ENCODE measurements at places on chromosomes 2 and 18.

- no peak for DNase-seq
These were observed 2.4 kb upstream of the EVX2 start for GRCh38 chr2:176085861-176086771.

DNA sequence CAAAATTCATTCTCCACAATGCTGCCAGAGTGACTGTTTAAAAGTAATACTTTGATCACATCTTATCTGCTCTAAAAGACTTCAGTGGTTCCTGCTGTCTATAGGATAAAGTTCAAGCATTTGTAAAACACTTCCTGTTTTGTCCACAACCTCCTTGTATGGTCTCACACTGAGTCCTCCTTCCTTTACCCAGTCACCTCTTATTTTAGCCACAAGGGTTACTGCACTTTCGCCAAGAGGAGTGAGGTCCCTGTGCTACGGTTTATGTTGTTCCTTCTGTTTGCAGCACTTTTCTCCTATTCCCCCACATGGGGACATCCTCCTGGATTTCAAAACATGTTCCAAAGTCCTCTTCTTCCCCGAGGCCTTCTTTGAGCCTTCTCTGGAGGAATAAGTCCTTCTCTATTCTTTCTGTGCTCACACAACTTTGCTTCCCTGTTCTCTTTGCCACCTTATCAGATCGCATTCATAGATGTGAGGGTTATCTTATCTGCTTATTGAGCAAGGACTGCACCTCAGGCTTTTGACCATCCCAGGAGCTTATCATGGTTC, 112.2 kb upstream of the NABP1 start:
- no peak for DNase-seq

- no peak for DNase-seq
These were observed 82.4 kb downstream of the RTN4 start for GRCh38 chr2:54967759-54968365.

- DNase-seq = no peak
These were observed 209.4 kb upstream of the SP5 start for GRCh38 chr2:170505631-170506275.

GRCh38 chr2:234427081-234428061, 69.5 kb downstream of the ARL4C start:
- peak; percentile 56 for DNase-seq

- DNase-seq = no peak
These were observed 148.8 kb upstream of the ZNF236 start for GRCh38 chr18:76673281-76674185.

GRCh38 chr2:183063083-183063482, 15.5 kb upstream of the DUSP19 start:
- DNase-seq = no peak

- no peak for DNase-seq
These were observed 161.5 kb upstream of the FOSL2 start for GRCh38 chr2:28231110-28231631.

DNA sequence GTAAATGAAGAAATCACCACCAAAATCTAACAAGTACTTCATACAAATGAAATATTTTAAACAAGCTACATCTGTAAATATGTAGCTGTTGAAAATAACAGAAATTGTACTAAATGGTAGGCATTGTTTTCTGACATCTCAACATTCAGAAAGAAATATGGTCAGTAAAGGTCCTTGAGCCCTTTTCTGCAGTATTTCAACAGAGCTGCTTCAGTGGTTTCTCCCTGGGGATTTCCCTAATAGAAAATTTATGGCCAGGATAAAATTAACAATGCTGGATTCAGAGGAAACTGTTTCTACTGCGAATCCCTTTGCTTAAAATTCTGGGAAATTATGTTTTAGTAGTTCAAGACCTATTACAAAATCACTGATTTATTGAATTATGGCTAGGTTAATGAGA, 256.6 kb downstream of the PIEZO2 start:
- no peak for DNase-seq

- DNase-seq = no peak
These were observed 170.2 kb upstream of the SMAD2 start for GRCh38 chr18:48100651-48101165.

GRCh38 chr18:46542545-46542944, 114.5 kb downstream of the LOXHD1 start:
- no peak for DNase-seq

DNA sequence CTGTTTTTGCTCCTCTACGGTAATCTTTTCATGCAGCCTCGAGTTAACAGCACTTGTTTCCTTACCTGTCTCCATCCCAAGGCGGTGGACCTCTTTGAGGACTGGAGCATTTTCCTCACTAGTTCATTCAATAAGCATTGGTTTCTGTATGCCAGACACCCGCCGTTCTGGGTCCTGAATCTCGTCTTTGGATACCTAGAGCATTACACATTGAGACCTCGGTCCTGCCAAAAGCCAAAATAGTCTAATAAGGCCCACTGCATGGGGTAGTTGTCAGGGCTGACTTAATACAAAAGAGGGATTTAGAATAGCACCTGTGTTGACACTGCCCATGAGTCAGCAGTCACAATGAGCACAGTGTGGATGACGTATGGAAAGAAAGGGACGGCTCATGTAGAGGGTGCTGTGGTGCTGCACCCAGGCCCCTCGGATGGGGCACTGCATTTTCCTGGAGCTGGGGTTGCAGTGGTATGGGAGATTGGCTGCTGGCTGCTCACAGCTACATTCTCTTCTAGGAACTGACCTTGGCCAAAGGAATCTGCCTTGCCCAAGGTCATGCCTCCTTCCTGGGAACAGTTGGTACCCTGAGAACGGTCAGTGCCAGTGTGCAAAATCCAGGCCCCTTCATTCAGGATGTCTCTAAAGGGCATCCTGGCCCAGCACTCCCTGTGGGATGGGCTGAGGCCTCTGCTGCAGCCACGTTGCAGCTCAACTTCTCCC, 126.9 kb upstream of the NCK2 start:
- no peak for DNase-seq

DNA sequence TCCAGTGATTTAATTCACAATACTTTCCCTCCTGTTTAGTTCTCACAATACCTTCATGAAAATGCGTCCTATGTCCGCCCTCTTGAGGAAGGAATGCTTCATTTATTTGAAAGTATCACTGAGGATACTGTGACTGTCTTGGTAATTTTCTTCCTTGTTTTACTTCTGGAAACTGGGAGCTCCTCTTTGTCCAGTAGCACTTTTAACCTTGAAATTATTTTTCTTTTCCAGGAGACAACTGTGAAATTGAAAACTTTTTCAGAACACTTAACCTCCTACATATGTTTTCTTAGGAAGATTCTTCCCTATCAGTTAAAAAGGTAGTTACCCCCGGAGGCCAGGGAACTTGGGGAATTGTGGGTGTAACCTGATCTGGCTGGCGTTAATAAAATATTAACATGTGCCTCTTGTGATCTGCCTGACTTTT, 58.9 kb upstream of the STON1 start:
- no peak for DNase-seq

- no peak for DNase-seq
These were observed 73.6 kb upstream of the RGPD5 start for GRCh38 chr2:109720380-109721106.

DNA sequence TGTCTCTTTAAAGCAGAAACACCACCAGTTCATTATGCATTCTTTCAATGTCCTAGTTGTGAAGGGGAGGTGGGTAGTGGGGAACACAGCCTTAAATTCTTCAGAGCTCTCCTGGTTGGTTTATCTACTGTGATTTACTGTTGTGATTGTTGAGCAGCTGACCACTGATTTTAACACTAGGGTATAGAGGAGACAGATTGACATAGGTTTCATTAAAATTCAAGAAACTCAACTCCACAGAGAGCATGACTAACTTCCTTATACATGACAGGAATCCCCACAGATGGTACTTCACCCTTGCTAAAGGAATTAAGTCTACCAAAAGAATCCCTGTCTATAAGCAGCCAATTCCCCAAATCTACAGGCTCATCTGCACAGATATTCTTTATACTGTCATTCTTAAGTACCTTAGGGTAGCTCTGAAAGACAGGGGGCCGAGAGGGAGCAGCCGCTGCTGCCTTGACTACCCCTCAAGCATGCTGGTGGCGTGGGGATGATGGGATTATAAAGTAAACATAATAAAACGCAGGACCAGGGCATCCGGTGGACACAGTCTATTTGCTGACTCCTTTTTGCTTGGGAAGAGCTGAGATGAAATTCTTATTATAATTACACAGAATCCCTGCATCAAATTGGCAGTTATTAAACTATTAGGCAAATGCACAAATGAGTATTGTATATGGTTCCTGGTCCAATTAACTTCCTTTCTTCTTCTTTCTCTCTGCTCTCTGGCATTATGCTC, 1377.6 kb upstream of the PIK3C3 start:
- no peak for DNase-seq

- no peak for DNase-seq
These were observed 14.9 kb upstream of the SOS1 start for GRCh38 chr2:39135690-39136259.

DNA sequence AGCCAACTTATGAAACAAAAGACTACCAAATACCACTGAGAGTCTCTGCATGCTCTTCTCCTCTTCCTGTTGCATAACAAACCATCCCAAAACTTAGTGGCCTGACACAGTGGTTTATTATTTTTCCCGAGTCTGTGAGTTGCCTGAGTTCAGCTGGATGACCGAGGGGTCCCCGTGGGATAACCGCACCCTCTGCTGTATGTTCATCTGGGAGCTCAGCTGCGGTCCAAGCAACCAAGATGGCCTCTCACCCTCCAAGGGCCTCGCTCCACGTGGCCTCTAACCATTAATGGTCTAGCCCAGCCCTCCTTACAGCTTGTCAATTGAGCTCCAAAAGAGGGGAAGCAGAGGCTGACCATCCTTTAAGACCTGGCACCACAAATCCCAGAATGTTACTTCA, 17.1 kb downstream of the ITM2C start:
- DNase-seq = no peak

DNA sequence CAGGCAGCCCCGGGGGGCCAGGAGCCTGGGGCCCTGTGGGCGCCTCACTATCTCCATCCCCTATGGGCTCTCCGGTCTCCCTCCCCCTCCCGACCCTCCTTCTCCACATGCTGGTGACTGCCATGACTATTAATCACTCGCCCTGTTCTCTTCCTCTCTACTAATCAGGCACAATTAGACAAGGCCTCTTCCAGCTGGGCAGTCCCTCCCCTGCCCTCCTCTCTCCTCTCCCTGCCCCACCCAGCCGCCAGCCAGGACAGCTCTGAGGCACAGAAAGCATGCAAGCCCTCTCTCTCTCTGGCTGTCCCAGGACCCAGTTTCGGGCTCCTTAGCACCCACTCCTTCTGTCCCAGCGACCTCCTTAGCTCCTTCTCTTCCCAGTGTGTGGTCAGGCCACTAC, 5.8 kb downstream of the ASIC4 start:
- DNase-seq = no peak

DNA sequence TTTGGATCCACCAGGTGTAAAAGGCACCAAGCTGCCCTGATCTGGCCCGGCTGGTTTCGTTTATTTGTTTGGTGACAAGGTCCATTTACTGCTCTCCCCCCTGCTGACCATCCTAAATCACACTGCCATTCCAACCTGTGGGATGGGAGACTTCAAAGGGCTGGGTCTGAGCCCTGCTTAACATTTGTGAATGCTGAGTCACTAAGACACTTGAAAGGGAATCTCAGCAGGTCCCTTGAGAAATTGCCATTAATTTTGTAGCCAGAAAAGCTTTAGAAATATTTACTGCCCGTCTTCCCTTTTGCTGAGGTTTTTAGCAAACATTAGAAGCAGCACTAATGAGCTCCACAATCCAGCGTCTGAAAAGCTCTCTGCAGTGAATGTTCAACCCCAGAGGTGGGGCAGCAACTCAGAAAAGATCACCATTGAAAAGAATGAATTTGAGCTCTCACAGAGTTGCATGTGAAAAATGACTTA, 133.8 kb downstream of the ARL4C start:
- DNase-seq = no peak

- DNase-seq = no peak
These were observed 18.8 kb downstream of the CDH2 start for GRCh38 chr18:28158083-28158581.

DNA sequence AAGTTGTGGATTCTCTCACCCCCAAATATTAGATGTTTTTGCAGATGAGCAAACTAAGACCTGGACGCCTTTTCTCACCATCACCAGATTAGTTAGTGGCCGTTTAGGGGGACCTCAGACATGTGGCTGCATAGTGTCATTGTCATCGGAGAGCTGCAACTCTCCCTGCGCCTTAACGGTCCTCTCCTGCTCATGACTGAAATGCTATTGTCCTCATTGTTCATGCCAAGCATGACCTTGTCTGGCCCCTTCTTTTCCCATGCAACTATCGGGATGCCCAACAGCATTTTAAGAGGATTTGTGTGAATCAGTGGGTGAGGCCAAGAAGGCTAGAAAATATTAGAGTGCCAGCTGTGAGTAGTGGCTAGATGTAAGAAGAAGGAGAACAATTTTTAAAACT, 174.2 kb downstream of the SOCS6 start:
- DNase-seq = no peak

GRCh38 chr2:160934991-160935390, 225.2 kb upstream of the TANK start:
- DNase-seq = no peak

DNA sequence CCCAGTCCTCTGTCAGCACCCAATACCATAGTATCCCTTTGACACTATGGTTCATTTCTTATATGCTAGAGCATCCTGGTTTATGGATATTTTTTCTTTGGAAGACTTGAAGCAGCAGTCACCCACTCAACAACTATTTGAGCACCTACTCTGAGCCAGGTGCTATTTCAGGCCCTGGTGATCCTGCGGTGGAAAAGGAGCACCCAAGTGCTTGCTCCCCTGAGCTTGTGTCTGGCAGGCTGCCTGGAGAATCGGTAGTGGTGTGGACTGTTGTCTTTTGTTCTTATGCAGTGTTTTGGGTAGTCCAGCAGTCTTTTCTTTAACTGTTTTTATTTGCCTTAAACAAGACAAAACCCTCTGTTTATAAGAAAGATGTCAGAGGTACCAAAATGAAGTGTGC, 28.9 kb downstream of the NCK2 start:
- no peak for DNase-seq

GRCh38 chr2:79083597-79084251, 4.1 kb downstream of the REG1B start:
- no peak for DNase-seq

DNA sequence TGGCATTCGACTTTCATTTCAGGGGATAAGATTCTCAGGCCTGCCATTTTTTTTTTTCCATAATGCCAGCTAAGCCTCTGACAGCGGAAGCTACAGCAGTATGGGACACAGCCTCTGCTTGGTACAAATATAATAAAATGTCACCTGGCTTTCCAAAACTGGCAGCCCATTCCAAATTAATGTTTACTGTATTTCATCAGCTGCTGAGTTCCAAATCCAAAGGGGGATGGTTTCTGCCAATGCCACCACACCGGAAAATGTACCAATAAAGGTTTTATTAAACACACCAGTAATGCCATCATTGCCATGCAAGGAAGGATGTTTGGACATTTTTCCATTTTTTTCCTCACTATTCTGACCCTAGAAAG, 275.8 kb upstream of the CCDC68 start:
- DNase-seq = no peak

GRCh38 chr2:54052825-54053718, 62.3 kb upstream of the ACYP2 start:
- no peak for DNase-seq
